ENCODE measurements at places on chromosomes 7 and 10. TPM values are rescaled to one million over a fixed set of nuclear protein-coding genes. Genes with fewer than 3 reads are reported as not detected.

- DNase-seq = no peak
These were observed at the start of gene PON1 for GRCh38 chr7:95324431-95324830. PON1 (minus strand) TSS chr7:95324532; CDS start chr7:95324475, 57 bp downstream.

The GPR37 gene
- polyA plus RNA-seq = 54.6 TPM

- peak; percentile 36 for DNase-seq
These were observed 2.0 kb downstream of the CYP26C1 start for GRCh38 chr10:93062514-93063143.

DNA sequence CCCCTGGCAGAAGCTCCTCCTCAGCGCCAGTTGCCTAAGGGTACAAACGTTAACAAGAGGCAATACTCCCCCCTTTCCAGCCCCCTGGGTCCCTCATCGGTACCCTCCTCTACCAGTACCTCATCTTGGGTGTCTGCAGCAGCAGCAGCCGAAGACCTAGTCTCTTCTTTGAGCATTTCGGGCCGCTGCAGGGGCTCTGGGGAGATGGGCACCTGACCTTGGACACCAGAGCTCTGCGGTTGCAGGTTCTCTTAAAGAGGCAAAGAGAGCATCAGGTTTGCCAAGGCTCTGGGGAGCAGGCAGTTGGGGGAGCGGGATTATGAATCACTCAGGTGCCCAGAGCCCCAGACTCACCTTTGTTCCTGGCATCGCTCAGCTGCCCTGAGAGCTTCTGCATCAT is 3.5 kb downstream of the FBXL15 start:
- DNase-seq = no peak

The DOCK1 gene
- 27.3 TPM for polyA plus RNA-seq

The CTAGE15 gene
- not detected for polyA plus RNA-seq

GRCh38 chr10:86340176-86340990 is 26.2 kb downstream of the GRID1 start:
- DNase-seq = no peak

GRCh38 chr7:40760987-40761386 is 626.2 kb downstream of the SUGCT start:
- DNase-seq = no peak

The VSTM2A gene
- 0.10 TPM for polyA plus RNA-seq

DNA sequence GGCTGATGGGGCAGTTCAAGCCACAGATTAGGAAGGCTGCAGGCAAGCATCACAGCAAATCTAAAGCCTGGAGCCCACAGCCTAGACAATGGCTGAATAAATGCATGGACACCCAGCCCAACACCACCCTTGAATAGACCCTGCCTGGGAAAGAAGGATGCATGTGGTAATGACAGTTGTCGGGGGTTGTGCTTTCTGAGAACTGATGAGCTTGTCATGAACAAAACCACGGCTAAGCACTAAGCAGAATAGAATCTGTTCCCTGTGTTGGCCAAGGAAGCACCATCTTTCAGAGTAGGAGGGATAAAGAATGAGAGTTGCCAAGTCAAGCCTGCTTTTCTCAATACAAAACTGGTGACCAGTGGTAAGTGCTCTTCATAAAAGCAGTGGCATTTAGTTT is 66.1 kb upstream of the JCAD start:
- DNase-seq = no peak

GRCh38 chr10:70563230-70563629 is 39.3 kb downstream of the PRF1 start:
- no peak for DNase-seq

GRCh38 chr10:45452743-45453452 is 78.9 kb downstream of the ALOX5 start:
- DNase-seq = no peak

The WNT8B gene
- not detected for polyA plus RNA-seq
